Vagina (tissue), 2 donors: ENCODE measurements at places on chromosomes 7 and 10. TPM values are rescaled to one million over a fixed set of nuclear protein-coding genes. Genes with fewer than 3 reads are reported as not detected.

NUTM2D gene
- 3.7 TPM for total RNA-seq

SMKR1 gene
- not detected for total RNA-seq

GRCh38 chr7:29883462-29884398 lies 77.4 kb downstream of the WIPF3 start:
- no peaks in the 10 kb centered on the region for H3K27me3 ChIP-seq
- peak overlapping the region; percentile 38 for H3K4me3 ChIP-seq
- peaks cover 6% of the 10 kb centered on the region for H3K4me1 ChIP-seq
- DNase-seq: peak; percentile 75

DNA sequence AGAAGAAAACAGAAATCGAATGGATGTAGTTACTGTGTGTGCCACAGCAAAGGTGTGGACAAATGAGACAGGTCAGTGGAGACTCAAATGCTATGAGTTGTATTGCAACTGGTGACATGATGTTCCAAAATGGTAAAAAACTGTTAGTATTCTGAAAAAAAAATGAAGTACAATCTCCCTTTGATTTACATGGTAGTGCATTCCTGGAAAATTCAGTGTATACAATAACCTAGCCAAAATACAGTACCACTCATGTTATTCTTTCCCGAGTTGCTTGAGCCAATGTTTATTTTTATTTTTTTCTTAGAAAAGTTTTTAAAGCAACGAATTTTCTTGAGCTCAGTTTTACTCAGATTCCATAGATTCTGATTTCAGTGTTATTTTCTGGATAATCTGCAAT lies 47.7 kb upstream of the ODAD2 start:
- no peak overlapping the region for H3K27ac ChIP-seq
- no peaks in the 10 kb centered on the region for H3K36me3 ChIP-seq
- DNase-seq: no peak
- H3K27me3 ChIP-seq: no peaks in the 10 kb centered on the region
- no peak overlapping the region for H3K4me3 ChIP-seq

DNA sequence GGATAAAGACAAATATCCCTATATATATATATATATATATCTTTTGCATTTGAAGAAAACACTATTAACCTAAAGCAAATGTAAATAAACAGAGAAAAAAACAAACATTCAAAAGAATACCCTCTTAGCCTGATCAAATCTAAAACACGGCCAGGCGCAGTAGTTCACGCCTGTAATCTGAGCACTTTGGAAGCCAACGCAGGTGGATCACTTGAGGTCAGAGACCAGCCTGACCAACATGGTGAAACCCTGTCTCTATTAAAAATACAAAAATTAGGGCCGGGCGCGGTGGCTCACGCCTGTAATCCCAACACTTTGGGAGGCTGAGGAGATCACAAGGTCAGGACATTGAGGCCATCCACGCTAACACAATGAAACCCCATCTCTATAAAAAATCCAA lies 9.2 kb downstream of the ANXA7 start:
- no peak overlapping the region for H3K4me3 ChIP-seq
- no peaks in the 10 kb centered on the region for H3K27me3 ChIP-seq
- H3K27ac ChIP-seq: no peak overlapping the region
- no peak for DNase-seq

GRCh38 chr10:48266528-48266927 lies 8.0 kb downstream of the FRMPD2 start:
- no peak overlapping the region for H3K4me3 ChIP-seq
- no peaks in the 10 kb centered on the region for H3K27me3 ChIP-seq
- DNase-seq: no peak
- no peaks in the 10 kb centered on the region for H3K4me1 ChIP-seq
- no peaks in the 10 kb centered on the region for H3K36me3 ChIP-seq

GRCh38 chr10:119829429-119829828 lies 43.2 kb downstream of the MCMBP start:
- H3K4me3 ChIP-seq: no peak overlapping the region
- H3K4me1 ChIP-seq: no peaks in the 10 kb centered on the region
- H3K27ac ChIP-seq: no peak overlapping the region
- DNase-seq: no peak

DNA sequence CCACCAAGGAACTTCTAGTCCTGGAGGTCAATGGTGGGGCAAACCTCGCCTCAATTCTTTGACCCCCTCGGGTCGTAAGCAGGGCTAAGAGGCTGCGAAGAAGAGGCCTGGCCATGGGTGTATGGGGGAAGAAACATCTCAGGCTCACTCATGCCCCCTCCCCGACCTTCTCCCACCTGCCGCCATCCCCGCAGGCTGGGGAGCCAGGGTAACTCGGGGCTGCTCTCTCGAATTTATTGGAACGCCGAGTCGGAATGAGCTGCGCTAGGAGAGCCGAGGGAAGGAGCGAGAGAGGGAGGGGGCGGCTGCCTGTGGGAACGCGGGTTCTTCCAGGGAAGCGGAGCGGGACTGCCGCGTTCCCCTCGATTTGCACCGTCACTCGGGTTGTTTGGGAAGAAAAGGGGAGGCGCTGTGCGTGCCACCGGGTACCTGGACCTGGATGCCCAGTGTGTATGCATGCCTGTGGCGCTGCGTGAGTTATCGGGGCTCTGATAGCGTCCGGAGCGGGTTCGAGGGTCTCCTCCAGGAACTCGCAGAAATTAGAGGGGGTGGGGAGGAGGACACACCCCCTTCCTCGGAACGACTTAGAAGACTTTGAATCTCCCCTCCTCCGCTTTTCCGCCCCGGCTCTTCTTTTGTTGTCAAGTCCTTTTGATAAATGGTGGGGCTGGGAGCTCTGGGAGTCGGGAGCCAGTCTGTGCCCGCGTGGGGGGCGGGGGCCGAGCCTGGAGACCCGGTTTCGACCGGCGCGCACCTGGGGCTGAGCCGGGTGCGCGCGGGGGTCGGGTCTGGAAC lies 1.8 kb upstream of the ZNF503 start:
- no peak for DNase-seq
- peak overlapping the region; percentile 88 for H3K4me3 ChIP-seq
- no peaks in the 10 kb centered on the region for H3K36me3 ChIP-seq
- peaks cover 51% of the 10 kb centered on the region for H3K4me1 ChIP-seq

- H3K4me3 ChIP-seq: no peak overlapping the region
- no peak for DNase-seq
- H3K27ac ChIP-seq: peak overlapping the region; percentile 54
- H3K4me1 ChIP-seq: peaks cover 25% of the 10 kb centered on the region
- no peaks in the 10 kb centered on the region for H3K27me3 ChIP-seq
Measured at GRCh38 chr7:42699380-42700178, 212.3 kb downstream of the C7orf25 start.

GRCh38 chr10:114392112-114392835 lies 12.0 kb downstream of the AFAP1L2 start:
- H3K4me1 ChIP-seq: peaks cover 74% of the 10 kb centered on the region
- DNase-seq: no peak
- no peak overlapping the region for H3K27ac ChIP-seq
- no peak overlapping the region for H3K4me3 ChIP-seq
- H3K36me3 ChIP-seq: no peaks in the 10 kb centered on the region

GRCh38 chr10:22317076-22317370 lies 835 bp downstream of the COMMD3 start:
- H3K4me3 ChIP-seq: peak overlapping the region; percentile 80
- no peaks in the 10 kb centered on the region for H3K36me3 ChIP-seq
- no peaks in the 10 kb centered on the region for H3K27me3 ChIP-seq
- no peak for DNase-seq
- peak overlapping the region; percentile 95 for H3K27ac ChIP-seq

GRCh38 chr7:158063850-158064610 lies 523.6 kb downstream of the PTPRN2 start:
- H3K27me3 ChIP-seq: no peaks in the 10 kb centered on the region
- no peak overlapping the region for H3K4me3 ChIP-seq
- no peak for DNase-seq
- no peak overlapping the region for H3K27ac ChIP-seq
- H3K36me3 ChIP-seq: no peaks in the 10 kb centered on the region

DNA sequence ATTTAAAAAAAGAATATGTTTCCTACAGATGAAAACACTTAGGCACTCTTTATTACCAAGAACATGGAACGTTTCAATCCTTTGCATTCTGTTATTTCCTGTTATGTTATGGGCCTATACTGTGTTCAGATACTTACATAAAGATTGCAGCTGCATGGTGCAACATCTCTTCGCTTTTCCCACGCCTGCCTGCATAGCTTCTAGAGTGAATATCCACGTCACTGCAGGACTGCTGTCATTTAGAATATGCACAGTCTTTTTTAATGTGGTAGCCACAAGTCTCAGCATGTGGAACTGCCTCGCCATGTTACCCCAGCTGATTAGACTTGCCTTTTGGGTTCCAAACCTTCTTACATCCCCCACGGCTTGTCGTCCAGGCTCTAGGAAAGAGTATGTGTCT lies 69.6 kb upstream of the GATA3 start:
- no peaks in the 10 kb centered on the region for H3K27me3 ChIP-seq
- H3K36me3 ChIP-seq: no peaks in the 10 kb centered on the region
- DNase-seq: no peak
- no peak overlapping the region for H3K4me3 ChIP-seq
